DMS79 (cell line): ENCODE measurements at places on chromosomes 13 and 19.

GRCh38 chr13:41053384-41053826 is 7.9 kb upstream of the WBP4 start:
- no peak for DNase-seq

- no peak for DNase-seq
Observed at GRCh38 chr13:40337651-40338050, 328.8 kb downstream of the FOXO1 start.

GRCh38 chr13:44876782-44877324 is 112.4 kb downstream of the NUFIP1 start:
- no peak for DNase-seq

DNA sequence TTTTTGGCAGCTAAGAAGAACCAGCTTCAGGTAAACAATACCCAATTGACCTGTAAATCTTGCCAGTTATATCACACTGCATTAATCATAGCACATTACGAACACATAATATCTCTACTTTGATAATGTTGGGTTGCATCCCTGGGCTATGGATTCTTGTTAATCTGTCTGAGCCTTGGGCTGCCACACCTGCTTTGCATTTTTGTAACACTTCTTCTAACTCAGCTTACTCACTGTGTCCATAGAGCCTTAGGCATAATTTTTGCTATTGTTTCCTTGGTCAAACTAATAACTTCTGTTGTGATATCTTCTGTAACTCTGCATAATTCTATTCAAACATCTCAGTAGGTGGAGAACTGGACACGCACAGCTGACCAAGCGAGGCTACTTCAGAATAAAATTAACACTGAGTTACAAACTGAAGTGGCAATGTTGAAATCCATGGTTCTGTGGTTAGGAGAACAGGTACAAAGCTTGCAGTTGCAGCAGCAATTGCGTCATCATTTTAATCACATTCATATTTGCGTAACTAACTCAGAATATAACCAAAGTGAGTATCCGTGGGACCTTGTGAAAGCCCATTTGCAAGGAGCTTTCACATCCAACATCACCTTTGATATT is 6.4 kb downstream of the ZNF350 start:
- DNase-seq = no peak

DNA sequence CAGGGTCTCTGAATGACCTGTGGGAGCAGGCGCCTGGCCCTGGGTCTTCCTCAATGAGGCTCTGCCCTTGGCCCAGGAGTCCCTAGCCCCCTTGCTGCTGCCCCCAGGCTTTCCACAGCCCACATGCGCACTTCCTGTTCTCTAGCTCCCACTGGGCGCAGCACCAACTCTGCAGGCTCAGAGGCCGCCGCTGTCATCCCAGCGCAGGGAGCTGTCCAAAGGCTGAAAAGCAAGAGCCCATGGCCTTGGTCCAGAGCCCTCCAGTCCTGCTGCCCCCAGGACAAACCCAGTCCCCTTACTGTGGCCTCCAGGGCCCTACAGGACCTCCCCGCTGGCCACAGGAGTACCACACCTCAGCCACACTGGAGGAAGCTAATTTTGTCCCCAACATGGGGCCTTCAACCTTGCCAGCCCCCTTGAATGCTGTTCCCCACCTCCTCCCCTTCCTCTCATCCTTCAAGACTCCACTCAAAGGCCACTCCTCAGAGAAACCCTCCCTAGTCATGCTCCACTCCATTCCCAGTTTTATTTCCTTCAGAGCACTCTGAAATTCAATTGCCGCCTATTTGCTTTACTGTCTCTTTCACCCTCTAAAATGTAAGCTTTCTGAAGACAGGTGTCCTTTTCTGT is 8.0 kb upstream of the POU2F2 start:
- DNase-seq = no peak

GRCh38 chr13:48402325-48402932 is 10.5 kb downstream of the LPAR6 start:
- no peak for DNase-seq

DNA sequence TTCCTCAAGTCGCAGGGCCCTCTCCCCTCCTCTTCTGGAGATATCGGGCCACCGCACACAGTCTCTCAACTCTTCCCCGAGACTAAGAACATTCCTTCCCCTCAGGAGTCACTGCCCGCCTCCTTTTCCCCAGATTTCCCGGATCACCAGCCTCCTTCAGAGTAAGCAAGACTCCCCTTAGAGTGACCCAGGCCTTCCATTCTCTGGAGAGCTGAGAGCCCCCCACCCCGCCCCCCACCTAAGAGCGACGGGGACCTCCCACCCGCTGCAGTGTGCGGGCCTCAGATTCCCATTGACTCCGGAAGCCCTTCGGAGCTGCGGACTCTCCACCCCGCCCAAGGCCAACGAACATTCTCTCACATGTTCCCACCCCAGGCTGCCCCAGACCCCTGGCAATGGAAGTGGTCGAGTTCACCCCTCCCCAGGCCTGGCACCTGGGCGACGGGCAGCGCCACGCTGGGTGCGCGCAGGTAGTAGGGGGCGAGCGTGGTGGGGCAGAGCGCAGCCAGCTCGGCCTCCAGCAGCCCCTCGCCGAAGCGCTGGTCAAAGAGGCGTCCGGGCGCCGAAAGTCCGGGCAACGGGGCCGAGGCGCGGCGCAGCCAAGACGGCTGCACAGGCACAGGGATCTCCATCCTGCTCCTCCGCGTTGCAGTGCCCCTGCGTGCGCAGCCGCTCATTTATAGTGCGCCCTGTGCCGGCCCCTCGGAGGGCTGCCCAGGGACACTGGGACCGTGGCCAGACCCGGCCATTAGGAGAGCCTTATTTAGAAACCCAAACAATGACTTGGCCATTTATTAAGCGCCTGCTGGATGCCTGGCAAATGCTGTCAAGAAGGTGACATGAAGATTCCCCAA is at the start of gene HSPB6:
TSS of gene HSPB6 (minus strand) at position 653 of the 854 bp plus-strand sequence. CDS start at position 632, 21 bp downstream.
- no peak for DNase-seq

DNA sequence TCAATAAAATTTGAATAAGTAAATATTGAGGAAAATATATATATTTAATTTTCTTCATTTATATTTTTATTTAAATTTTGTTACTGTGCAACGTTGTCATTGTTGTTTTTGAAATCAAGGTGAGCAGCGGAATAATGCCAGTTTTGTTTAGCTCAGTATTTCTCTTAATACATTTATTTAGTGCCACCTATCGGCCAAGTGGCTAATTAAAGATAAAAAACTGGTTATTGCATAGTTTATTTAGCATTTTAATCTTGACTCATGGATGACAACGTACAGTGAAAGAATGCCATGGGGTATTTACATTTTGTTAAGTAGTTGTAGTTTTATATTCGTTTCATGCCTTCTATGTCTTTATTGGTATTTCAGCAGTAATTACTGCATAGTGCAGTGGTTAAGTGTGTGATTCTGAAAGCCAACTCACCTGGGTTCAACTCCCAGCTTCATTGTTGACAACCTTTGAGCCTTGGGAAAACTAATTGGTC is 265.9 kb downstream of the MYO16 start:
- no peak for DNase-seq

DNA sequence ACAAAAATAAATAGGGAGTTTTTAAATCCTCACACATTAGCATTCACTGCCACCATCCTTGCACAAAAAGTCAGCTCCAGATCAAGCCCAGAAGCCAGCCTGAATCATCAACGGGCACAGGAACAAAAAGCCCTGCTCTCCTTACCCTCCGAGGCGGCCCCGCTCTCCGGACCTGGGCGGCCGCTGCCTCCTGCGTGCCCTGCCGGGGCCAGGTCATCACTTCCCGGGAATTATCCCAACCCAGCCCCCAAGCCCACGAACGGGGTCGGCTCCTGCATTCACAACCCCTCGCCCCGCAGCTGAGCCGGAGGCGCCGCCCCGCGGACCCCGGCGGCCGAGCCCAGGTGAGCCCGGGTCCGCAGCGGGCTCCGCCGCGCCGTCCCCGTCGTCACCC is 754 bp downstream of the DNAJB1 start:
- DNase-seq = no peak

GRCh38 chr13:46121597-46122163 is 16.8 kb upstream of the CPB2 start:
- no peak for DNase-seq

- DNase-seq = no peak
Observed at GRCh38 chr13:80665792-80666333, 324.9 kb upstream of the SPRY2 start.

- DNase-seq = peak; percentile 100
Observed at GRCh38 chr13:110047496-110047895, 259.5 kb downstream of the COL4A1 start.

DNA sequence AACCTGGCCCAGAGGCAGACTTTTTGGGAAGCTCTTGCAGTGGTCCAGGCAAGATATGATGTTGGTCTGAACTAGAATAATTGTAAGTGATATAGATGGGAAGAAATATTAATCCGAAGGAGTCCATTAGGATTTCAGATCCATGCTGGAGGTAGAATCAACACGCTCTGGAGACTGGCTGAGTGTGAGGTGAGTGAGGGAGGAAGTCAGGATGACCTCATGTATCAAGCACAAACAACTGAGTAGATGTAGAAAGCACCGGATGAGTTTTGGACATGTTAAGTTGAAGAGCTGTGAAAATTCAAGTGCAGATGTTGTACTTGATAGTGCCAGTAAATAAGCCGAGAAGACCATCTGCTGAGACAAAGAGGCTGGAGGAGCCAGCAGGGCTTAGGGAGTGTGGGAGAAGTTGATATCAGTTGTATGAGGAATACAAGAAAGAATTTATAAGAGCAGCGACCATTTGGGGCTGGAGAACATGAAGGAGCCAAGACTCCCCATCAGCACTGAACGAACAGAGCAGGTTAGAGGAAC is 5.3 kb upstream of the CNMD start:
- DNase-seq = no peak

- DNase-seq = no peak
Observed at GRCh38 chr13:112347986-112348385, 28.2 kb upstream of the SPACA7 start.

GRCh38 chr19:44576843-44577565 is 36.4 kb upstream of the IGSF23 start:
- DNase-seq = no peak

GRCh38 chr13:50449465-50449864 is 394.0 kb downstream of the DLEU7 start:
- DNase-seq = no peak

DNA sequence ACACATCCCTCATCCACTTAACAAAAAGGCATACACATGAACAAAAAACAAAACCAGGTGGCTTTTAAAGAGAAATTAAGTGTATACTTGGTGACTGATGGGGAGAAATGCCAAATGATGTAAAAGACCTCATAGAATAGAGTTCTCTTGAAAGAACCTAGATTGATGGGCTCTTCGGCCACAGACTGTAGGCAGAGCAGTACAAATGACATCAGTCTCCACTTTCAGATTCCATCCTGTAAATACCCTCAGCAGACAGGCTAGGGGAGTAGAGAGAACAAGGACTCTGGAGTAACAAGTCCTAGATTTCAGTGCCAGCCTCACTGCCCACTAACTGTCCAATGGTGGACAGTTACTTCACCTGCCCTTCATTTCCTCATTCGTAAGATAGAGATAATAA is 203.8 kb downstream of the MZT1 start:
- peak; percentile 42 for DNase-seq

DNA sequence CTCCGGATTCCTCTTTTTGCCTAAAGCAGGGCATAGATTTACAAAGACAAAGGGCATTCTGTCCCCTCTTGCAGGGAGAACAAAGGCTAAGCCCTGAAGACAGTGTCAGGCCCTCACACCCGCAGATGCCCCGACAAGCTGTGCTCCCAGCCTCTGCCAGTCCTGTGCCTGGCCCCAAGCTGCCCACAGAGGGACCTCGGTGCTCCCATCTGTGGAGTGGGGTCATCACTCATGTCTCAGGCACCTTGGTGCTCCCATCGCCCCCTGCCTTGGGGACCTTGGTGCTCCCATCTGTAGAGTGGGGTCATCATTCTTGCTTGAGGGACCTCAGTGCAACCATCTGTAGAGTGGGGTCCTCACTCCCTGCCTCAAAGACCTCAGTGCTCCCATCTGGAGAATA is 24.3 kb downstream of the C13orf46 start:
- no peak for DNase-seq

- DNase-seq = no peak
Observed at GRCh38 chr13:97256343-97256783, 34.2 kb downstream of the MBNL2 start.

DNA sequence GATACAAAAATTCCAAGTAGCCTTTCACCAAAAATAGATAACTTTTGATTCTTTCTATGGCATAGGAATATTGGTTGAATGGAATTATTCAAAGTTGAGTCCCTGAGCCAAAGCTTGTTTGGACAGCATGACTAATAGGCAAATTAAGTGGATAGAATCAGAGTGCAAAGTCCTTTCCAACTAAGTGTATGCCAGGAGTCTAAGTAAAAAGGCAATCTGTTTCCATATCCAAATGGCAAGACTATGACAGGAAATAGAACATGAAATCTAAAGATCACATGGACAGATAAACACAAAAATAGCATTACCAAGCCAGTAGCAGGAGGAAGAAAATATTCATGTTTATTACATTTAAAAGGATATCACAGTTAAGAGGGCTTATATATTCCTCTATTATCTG is 804.6 kb downstream of the SLITRK6 start:
- DNase-seq = no peak

GRCh38 chr13:43057653-43058317 is 34.4 kb downstream of the DNAJC15 start:
- DNase-seq = no peak

GRCh38 chr19:35780717-35781116 is 5.4 kb downstream of the ARHGAP33 start:
- no peak for DNase-seq

DNA sequence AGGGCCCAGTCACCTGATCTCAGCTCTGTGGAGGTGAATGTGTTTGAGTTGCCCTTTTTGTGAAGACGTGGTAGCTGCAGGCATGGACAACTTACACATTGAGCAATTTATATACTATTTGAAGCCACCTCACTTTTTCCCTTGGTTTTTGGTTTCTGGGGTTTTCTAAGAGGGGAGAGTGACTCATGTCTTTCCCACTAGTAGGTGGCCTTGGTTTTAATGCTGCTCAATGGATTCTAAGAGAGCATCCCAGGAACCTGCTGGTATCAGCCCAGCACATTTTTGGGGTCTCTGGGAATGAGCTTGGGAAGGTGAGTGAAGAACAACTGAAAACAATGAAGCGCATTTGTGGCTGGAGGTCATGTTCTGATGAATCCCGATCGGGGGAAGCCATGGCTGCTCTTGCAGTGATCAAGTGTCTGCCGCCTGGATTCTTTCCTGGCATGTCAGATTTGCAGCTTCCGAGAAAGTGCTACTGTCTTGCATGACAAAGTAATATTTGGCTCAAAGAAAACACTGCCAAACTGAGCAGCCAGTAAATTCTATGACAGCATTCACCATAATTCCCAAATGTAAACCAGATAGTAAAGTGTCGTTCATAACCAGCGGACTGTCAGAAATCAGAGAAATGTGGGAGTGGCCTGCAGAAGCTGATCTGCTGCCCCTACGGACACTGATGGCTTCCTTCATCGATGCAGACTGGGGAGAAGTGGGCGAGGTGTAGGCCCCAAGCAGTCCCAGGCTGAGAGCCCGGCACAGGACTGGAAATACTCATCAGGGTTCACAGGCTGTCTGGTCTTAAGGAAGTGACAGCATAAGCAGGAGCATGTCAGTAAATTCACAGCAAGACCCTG is 98.7 kb downstream of the COL4A2 start:
- DNase-seq = no peak

DNA sequence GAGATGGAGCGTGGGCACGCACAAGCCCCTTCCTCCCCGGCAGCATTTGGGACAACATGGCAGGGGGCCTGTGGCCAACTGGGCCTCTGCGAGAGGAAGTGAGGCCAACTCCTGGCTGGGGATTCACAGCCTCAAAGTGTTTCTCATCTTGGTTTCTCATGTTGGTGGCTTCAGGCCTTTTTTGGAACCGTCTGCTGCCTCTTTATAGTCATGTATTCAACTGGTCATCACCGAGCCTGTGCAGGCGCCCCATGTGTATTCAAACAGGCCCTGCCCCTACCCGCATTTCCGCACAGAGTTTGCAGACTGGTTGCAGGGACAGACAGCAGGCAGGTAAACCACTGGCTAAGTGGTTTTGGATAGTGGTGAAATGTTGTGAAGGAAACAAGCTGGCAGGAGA is 17.3 kb upstream of the RELB start:
- DNase-seq = no peak
